ENCODE measurements at places on chromosomes 6 and 20. TPM values are rescaled to one million over a fixed set of nuclear protein-coding genes. Genes with fewer than 3 reads are reported as not detected.

DNA sequence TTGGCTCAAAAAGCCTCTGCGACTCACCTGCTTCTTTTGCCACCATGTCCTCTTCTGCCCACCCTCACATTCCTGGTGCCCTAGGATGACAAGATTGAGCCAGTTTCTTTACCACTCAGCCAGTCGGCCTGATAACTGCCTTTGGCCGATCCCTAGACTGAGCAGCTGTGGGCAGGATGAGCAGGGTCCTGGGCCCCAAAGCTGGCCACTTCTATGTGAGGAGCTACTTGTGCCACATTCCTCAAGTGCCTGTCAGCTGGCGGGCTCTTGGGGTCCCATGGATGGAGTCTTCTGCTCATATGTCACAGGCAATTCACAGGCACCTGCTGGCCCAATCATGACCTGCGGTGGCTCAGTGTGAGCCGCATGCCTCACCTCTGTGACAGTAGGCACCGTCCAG, 16.5 kb downstream of the DYNLRB1 start:
- no peak overlapping the region for H3K27ac ChIP-seq
- H3K36me3 ChIP-seq: peaks cover 75% of the 10 kb centered on the region

DNA sequence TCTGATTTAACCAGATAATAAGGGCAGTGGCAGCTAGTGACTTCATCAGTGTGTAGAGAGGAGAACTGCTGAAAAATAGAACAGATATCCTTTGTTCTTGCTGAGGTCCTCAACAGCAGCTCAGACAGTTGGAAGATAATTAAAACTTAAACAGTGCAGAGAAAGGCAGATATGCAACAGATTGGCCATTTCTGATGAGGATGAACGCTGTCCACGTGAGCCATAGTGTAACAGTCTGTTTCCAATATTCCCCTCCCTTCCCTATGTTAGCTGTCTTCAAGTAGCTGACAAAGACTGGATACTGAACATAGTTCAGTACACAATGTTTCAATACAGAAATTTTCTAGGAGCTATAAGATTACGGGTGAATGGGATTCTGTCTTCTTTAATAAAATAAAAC, 291.4 kb downstream of the BTBD9 start:
- H3K4me1 ChIP-seq: no peaks in the 10 kb centered on the region
- no peaks in the 10 kb centered on the region for H3K36me3 ChIP-seq
- no peak overlapping the region for H3K4me3 ChIP-seq
- H3K27me3 ChIP-seq: no peaks in the 10 kb centered on the region

DNA sequence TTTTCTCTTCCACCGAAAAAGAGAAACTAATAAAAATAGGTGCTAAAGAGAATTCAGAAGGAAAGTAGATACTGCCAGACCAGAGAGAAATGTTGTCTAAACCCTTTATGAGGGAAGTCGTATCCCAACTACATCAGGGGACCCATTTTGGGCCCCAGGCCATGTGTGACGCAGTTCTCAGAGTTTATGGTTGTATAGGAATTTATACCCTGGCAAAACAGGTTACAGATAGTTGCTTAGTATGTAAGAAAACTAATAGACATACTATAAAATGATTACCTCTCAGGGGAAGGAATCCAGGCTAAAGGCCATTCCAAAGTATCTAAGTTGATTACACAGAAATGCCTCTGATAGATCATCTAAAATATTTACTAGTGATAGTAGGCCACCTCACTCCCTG, 28.6 kb upstream of the SLC52A3 start:
- H3K27me3 ChIP-seq: no peaks in the 10 kb centered on the region
- H3K4me3 ChIP-seq: no peak overlapping the region
- H3K27ac ChIP-seq: no peak overlapping the region
- no peak for DNase-seq
- H3K36me3 ChIP-seq: no peaks in the 10 kb centered on the region

GRCh38 chr6:3310051-3310448, 51.3 kb downstream of the PSMG4 start:
- DNase-seq: no peak
- no peak overlapping the region for H3K27ac ChIP-seq
- no peaks in the 10 kb centered on the region for H3K4me1 ChIP-seq
- H3K27me3 ChIP-seq: no peaks in the 10 kb centered on the region
- no peaks in the 10 kb centered on the region for H3K36me3 ChIP-seq
- H3K4me3 ChIP-seq: no peak overlapping the region

The MCM8 gene
- 7.5 TPM for total RNA-seq

DNA sequence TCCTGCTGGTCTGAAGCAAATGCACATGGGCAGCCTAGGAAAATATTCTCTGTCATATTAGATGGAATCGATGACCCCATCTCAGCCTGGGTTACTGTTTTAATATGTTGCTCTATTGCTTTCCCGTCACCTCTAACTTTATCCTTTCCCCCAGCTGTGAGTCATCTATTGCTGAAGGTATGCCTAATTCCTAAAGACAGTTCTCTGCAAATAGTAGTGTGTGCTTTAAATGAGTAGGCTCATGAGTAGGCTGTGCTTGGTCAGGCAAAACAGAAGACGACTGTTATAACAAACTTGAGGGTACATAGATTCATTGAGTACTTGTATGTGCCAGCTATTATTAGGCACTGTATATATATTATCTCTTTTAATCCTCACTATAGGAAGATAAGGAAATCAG, 47.2 kb downstream of the CTNNBL1 start:
- no peaks in the 10 kb centered on the region for H3K4me1 ChIP-seq
- DNase-seq: no peak
- H3K27me3 ChIP-seq: no peaks in the 10 kb centered on the region
- H3K27ac ChIP-seq: no peak overlapping the region
- peaks cover 12% of the 10 kb centered on the region for H3K36me3 ChIP-seq

GRCh38 chr20:62727584-62728027, 19.0 kb downstream of the NTSR1 start:
- H3K27me3 ChIP-seq: no peaks in the 10 kb centered on the region
- H3K27ac ChIP-seq: no peak overlapping the region
- peaks cover 4% of the 10 kb centered on the region for H3K4me1 ChIP-seq
- no peak overlapping the region for H3K4me3 ChIP-seq
- no peak for DNase-seq

The FAM209A gene
- total RNA-seq: 0.47 TPM

DNA sequence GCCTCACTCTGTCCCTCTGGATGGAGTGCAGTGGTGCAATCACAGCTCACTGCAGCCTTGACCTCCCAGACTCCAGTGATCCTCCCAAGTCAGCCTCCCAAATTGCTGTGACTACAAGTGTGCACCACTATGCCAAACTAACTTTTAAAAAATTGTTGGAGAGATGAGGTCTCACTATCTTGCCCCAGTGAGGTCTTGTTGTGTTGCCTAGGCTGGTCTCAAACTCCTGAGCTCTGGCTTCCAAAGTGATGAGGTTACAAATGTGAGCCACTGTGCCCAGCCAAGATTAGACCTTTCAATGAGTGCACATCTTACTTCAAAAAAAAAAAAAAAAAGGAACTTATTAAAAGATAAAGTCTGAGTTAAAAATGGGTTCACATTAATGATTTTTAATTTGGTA, 1838.1 kb upstream of the DEFB115 start:
- no peak for DNase-seq
- no peak overlapping the region for H3K27ac ChIP-seq
- H3K36me3 ChIP-seq: no peaks in the 10 kb centered on the region
- H3K4me3 ChIP-seq: no peak overlapping the region
- H3K27me3 ChIP-seq: no peaks in the 10 kb centered on the region
- no peaks in the 10 kb centered on the region for H3K4me1 ChIP-seq

The C6orf15 gene
- total RNA-seq: not detected

The MYL9 gene
- total RNA-seq: 186 TPM

DNA sequence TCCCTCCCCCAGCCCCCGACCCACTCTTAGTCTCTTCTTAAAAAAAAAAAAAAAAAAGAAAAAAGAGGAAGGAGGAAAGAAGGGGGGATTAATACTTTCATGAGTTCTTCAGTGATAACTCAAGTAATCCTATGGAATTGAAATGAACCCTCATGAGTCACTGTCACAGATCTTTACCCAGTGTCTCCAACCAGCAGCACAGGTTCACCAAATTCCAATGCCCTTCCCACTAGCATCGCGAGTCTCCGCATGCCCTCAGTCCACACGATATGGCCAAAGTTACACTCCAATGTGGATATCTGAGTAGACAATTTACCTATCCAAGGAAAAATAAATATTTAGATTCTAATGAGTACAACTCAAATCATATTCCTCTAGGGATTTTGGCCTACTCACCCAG, 74.5 kb downstream of the MDN1 start:
- DNase-seq: no peak
- no peak overlapping the region for H3K4me3 ChIP-seq
- H3K4me1 ChIP-seq: no peaks in the 10 kb centered on the region
- no peaks in the 10 kb centered on the region for H3K27me3 ChIP-seq

DNA sequence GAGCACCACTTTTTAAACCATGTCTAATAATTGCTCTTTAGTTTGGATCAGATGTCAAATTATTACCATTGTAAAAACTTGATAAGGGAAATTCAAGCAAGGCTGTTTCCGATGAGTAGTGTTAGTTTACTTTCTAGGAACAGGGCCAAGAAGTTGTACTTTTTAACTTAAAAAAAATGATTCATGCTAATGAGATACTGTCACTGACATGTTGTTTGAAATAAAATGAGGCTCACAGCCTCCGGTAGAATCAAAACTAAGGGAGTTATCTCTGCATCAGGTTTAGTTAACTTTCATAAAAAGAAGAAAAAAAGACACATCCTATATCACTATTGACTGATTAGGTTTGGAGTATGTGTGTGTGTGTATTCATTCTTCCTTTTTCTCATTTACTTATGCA, 55.2 kb upstream of the SUPT3H start:
- H3K27me3 ChIP-seq: no peaks in the 10 kb centered on the region
- H3K4me1 ChIP-seq: peaks cover 23% of the 10 kb centered on the region
- no peak overlapping the region for H3K4me3 ChIP-seq
- no peak overlapping the region for H3K27ac ChIP-seq

- H3K27me3 ChIP-seq: no peaks in the 10 kb centered on the region
- no peaks in the 10 kb centered on the region for H3K4me1 ChIP-seq
- no peak overlapping the region for H3K27ac ChIP-seq
- H3K36me3 ChIP-seq: no peaks in the 10 kb centered on the region
Observed at GRCh38 chr6:51302431-51302830, 483.8 kb downstream of the TFAP2B start.

The PRDM1 gene
- 32.2 TPM for total RNA-seq

DNA sequence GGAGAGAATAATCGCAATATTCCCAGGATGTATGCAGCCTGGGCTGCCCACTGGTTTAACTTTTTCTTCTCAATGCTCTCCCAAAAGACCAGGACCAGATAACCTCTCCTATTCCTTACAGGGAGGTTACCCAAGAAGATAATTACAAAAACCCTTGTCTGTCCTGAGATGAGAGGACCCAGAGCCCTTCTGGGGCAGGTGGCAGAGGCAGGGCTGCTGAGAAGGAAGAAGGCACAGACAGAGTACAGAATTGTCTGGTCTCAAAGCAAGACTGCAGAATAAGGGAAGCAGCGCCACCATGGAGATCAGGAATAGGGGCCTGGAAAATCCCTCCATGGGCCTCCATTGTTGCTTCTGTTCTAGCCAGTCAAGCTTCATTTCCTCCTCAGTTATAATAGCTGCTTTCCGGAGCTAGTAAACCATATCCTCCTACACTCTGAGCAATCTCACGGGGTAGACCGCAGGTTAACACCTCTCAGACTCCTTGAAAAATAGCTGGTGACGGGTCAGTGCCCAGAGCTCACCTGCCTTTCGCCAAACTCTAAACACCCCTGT, 463 bp upstream of the HLA-DMB start:
- H3K36me3 ChIP-seq: no peaks in the 10 kb centered on the region
- no peak for DNase-seq
- H3K27me3 ChIP-seq: no peaks in the 10 kb centered on the region
- H3K27ac ChIP-seq: peak overlapping the region; percentile 73
- peak overlapping the region; percentile 45 for H3K4me3 ChIP-seq

GRCh38 chr6:16313732-16314131, 75.3 kb downstream of the GMPR start:
- no peaks in the 10 kb centered on the region for H3K4me1 ChIP-seq
- no peak for DNase-seq
- H3K27me3 ChIP-seq: no peaks in the 10 kb centered on the region
- no peaks in the 10 kb centered on the region for H3K36me3 ChIP-seq
- no peak overlapping the region for H3K4me3 ChIP-seq

- no peak overlapping the region for H3K4me3 ChIP-seq
- DNase-seq: no peak
- H3K36me3 ChIP-seq: no peaks in the 10 kb centered on the region
- H3K27ac ChIP-seq: no peak overlapping the region
- no peaks in the 10 kb centered on the region for H3K27me3 ChIP-seq
Observed at GRCh38 chr20:41599699-41600104, 18.5 kb downstream of the CHD6 start.

The NNAT gene
- not detected for total RNA-seq

DNA sequence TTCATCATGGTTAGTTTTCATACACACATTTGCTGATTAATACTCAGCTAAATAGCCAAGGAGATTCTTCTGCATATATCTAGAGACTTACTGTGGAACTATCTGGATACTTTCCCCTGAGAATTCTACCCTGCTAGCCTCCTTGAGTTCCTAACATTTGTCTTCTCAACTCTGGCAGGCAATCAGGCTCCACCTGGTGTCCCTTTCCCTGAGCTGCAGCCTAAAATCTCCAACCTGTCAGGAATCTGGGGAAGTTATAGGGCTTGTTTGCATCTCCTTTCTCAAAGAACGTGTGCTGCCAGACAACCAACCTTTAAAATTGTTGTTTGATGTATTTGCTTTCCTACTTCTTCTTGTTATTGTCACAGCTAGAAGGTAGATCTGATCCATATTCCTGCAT, 73.4 kb downstream of the FUT9 start:
- no peak overlapping the region for H3K27ac ChIP-seq
- no peaks in the 10 kb centered on the region for H3K27me3 ChIP-seq
- no peak for DNase-seq
- no peaks in the 10 kb centered on the region for H3K4me1 ChIP-seq
- no peak overlapping the region for H3K4me3 ChIP-seq

DNA sequence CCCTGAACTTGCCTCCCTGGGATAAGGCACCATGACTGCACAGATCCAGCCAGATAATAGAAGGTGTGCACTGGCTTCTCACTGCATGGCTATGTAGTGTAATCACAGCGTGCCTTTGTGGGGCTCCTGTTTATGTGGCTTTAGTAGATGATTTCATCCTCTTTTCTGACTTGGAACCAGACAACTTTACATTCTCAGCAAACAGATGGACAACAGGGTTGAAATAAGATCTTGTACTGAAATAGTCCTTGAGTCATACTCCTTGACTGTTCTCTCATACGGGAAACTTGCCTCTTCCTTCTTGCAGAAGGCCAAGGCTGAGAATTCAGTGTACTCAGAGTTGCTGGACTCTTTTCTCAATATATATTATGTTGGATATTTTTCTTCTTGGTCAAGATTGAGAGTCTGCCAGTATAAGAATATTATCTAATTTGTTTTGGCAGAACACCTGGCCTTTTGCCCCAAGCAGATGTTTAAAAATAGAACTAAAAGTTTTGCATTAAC, 25.0 kb upstream of the RNF144B start:
- DNase-seq: no peak
- no peaks in the 10 kb centered on the region for H3K36me3 ChIP-seq
- no peak overlapping the region for H3K4me3 ChIP-seq
- H3K27me3 ChIP-seq: no peaks in the 10 kb centered on the region

The TLDC2 gene
- total RNA-seq: 0.61 TPM

DNA sequence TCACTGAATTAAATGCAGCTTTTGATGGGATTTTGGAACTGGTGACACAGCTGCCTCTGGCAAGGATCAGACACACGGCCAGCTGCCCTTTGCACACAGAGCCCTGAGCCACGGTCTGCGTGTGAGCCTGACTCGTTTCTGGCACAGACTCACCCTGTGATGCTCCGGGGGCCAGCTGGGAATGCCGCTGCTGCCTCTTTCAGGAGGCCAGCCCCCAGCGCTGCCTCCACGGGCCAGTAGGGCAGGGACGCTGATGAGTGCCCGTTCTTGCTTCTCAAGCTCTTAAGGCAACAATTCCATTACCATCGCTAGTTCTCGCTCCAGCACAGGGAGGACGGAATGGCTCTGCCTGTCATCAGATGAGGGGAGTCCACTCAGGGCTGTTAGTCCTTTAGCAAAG, 61.6 kb downstream of the IRF4 start:
- no peaks in the 10 kb centered on the region for H3K4me1 ChIP-seq
- no peaks in the 10 kb centered on the region for H3K36me3 ChIP-seq
- no peak overlapping the region for H3K4me3 ChIP-seq
- no peak for DNase-seq

Measured in upper lobe of left lung (tissue), 6 donors.